ENCODE measurements at places on chromosomes 12 and 14. TPM values are rescaled to one million over a fixed set of nuclear protein-coding genes. Genes with fewer than 3 reads are reported as not detected.

DNA sequence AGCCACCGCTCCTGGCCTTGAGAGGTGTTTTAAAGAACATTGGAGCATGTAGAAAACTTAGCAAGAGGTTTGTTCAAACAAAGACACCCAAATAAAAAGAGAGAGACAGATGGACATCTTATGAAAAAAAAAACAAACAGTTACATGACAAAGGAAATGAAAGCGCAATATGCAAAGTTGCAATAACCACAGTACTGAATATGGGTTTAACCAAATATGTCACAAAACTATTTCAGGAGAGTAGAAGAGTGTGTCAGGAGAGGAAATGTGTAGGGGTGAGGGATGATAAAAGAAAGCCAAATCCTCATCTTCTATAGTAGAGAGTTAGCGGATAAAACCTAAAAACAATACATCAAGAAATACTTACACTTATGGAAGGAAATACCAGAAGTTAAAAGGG, 98.4 kb downstream of the GTF2A1 start:
- H3K4me3 ChIP-seq, result no peak overlapping the region
- H3K4me1 ChIP-seq, result no peaks in the 10 kb centered on the region
- H3K27me3 ChIP-seq, result no peaks in the 10 kb centered on the region
- no peaks in the 10 kb centered on the region for H3K36me3 ChIP-seq
- no peak for DNase-seq

- no peaks in the 10 kb centered on the region for H3K4me1 ChIP-seq
- DNase-seq, result no peak
- H3K36me3 ChIP-seq, result no peaks in the 10 kb centered on the region
- no peak overlapping the region for H3K4me3 ChIP-seq
- H3K27ac ChIP-seq, result no peak overlapping the region
- H3K27me3 ChIP-seq, result no peaks in the 10 kb centered on the region
These were observed 83.2 kb downstream of the PEBP1 start for GRCh38 chr12:118219106-118219505.

DNA sequence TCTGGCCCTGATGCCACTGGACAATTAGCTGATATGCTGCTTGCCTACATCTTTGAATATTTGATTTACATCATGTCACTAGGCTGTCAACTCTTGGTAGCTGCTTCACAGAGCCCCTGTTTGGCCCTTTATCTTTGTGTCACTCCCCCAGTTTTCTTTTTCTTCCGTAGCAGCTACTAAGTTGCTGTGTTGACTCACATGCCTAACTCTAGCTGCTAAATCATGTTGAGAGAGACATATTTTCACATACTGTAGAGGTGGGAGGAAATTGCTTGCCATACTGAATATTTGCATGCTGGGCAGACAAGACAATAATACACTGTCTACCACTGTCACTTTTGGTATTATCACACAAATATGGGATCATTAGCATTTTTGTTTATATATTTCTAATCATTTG, 147.1 kb upstream of the NOVA1 start:
- H3K4me1 ChIP-seq, result no peaks in the 10 kb centered on the region
- DNase-seq, result no peak
- H3K27ac ChIP-seq, result no peak overlapping the region

- no peaks in the 10 kb centered on the region for H3K36me3 ChIP-seq
- no peaks in the 10 kb centered on the region for H3K4me1 ChIP-seq
- H3K4me3 ChIP-seq, result no peak overlapping the region
- H3K27ac ChIP-seq, result no peak overlapping the region
- H3K27me3 ChIP-seq, result no peaks in the 10 kb centered on the region
- no peak for DNase-seq
These were observed 1040.4 kb downstream of the FLRT2 start for GRCh38 chr14:86570371-86570770.

GRCh38 chr12:27711317-27711682, 668 bp downstream of the MRPS35 start:
- peak overlapping the region; percentile 84 for H3K27ac ChIP-seq
- peak overlapping the region; percentile 94 for H3K4me3 ChIP-seq
- H3K27me3 ChIP-seq, result no peaks in the 10 kb centered on the region
- DNase-seq, result no peak
- H3K4me1 ChIP-seq, result peaks cover 14% of the 10 kb centered on the region

- no peak overlapping the region for H3K4me3 ChIP-seq
- no peaks in the 10 kb centered on the region for H3K4me1 ChIP-seq
These were observed 224.3 kb upstream of the DCN start for GRCh38 chr12:91406920-91407341.

GRCh38 chr12:100106861-100107260, 35.8 kb downstream of the BLTP3B start:
- H3K27ac ChIP-seq, result no peak overlapping the region
- no peak for DNase-seq
- no peaks in the 10 kb centered on the region for H3K4me1 ChIP-seq
- no peak overlapping the region for H3K4me3 ChIP-seq
- H3K36me3 ChIP-seq, result no peaks in the 10 kb centered on the region
- no peaks in the 10 kb centered on the region for H3K27me3 ChIP-seq

GRCh38 chr12:44627387-44628166, 248.5 kb downstream of the NELL2 start:
- H3K36me3 ChIP-seq, result no peaks in the 10 kb centered on the region
- H3K27ac ChIP-seq, result no peak overlapping the region
- DNase-seq, result no peak
- no peak overlapping the region for H3K4me3 ChIP-seq
- H3K4me1 ChIP-seq, result no peaks in the 10 kb centered on the region

GRCh38 chr12:106580671-106581508, 1.9 kb upstream of the RFX4 start:
- H3K4me1 ChIP-seq, result peaks cover 12% of the 10 kb centered on the region
- no peak for DNase-seq
- H3K27ac ChIP-seq, result no peak overlapping the region
- H3K36me3 ChIP-seq, result no peaks in the 10 kb centered on the region

DNA sequence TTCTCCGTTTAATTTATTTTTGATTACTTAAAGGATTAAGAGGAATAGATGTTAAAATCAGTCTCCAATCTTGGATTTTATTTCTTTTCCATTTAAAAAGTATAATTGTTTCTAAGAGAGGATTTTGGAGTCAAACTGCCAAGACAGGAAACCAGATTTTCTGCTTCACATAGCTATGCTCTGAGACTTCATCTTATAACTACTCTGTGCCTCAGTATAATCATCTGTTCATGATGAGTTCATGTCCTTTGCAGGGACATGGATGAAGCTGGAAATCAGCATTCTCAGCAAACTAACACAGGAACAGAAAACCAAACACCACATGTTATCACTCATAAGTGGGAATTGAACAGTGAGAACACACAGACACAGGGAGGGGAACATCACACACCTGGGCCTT, 9.0 kb upstream of the TAS2R31 start:
- DNase-seq, result no peak
- no peaks in the 10 kb centered on the region for H3K4me1 ChIP-seq
- H3K27me3 ChIP-seq, result no peaks in the 10 kb centered on the region
- H3K36me3 ChIP-seq, result peaks cover 3% of the 10 kb centered on the region
- H3K27ac ChIP-seq, result no peak overlapping the region
- H3K4me3 ChIP-seq, result no peak overlapping the region

GRCh38 chr14:102362545-102363181, at the start of the genes CINP and TECPR2:
Gene CINP, minus strand, starts transcription at chr14:102362890. Its CDS starts 39 bp downstream, at chr14:102362851.
Gene TECPR2, plus strand, starts transcription at chr14:102362941. Its CDS starts 13,781 bp downstream, at chr14:102376722.
- DNase-seq, result peak; percentile 99
- H3K36me3 ChIP-seq, result no peaks in the 10 kb centered on the region
- peak within 1 kb of the TSS; percentile 88 for H3K4me3 ChIP-seq
- peaks cover 29% of the 10 kb centered on the region for H3K4me1 ChIP-seq
- no peaks in the 10 kb centered on the region for H3K27me3 ChIP-seq

DNA sequence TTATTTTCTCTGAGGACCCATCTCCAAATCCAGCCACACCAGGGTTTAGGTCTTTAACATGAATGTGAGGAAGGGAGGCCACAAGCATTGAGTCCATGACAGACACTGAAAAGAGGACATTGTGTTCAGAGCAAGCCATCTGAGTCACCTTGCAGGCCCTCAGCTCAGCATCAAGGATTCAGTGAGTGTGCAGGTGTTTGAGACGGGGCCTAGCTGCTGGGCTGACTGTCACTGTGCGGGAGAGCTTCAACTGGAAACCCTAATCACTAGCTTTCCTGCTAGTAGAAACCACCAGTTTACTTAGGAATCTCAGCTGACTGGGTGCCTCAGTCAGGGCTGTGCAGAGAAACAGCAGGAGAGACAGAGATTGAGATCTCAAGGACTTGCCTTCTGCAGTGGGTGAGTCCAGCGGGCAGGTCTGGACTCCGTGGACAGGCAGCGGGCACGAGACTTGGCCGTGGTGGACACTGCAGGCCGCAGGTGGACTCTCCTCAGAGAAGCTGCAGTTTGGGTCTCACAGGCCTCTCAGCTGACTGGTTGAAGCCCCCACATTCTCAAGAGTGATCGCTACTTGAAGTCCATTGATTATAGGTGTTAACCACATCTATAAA, 86.1 kb upstream of the DYNC1H1 start:
- peaks cover 19% of the 10 kb centered on the region for H3K4me1 ChIP-seq
- no peak overlapping the region for H3K4me3 ChIP-seq
- no peaks in the 10 kb centered on the region for H3K27me3 ChIP-seq
- H3K27ac ChIP-seq, result no peak overlapping the region
- DNase-seq, result no peak
- H3K36me3 ChIP-seq, result peaks cover 14% of the 10 kb centered on the region

Gene FOXN4
- not detected for total RNA-seq

Gene PRPF39
- total RNA-seq, result 18.2 TPM

Gene PTPRR
- 0.08 TPM for total RNA-seq

Gene HOXC12
- not detected for total RNA-seq

Gene ARHGEF40
- 9.8 TPM for total RNA-seq

Gene TMEM106C
- total RNA-seq, result 7.7 TPM

Gene FKBP11
- 2.6 TPM for total RNA-seq

Gene POTEG
- not detected for total RNA-seq

Gene FGF23
- total RNA-seq, result not detected

Gene DAO
- not detected for total RNA-seq

All from psoas muscle (tissue), 8 donors.